ENCODE measurements at places on chromosomes 4 and X.

- DNase-seq = no peak
These were observed 41.7 kb downstream of the SEPTIN11 start for GRCh38 chr4:76991161-76991660.

DNA sequence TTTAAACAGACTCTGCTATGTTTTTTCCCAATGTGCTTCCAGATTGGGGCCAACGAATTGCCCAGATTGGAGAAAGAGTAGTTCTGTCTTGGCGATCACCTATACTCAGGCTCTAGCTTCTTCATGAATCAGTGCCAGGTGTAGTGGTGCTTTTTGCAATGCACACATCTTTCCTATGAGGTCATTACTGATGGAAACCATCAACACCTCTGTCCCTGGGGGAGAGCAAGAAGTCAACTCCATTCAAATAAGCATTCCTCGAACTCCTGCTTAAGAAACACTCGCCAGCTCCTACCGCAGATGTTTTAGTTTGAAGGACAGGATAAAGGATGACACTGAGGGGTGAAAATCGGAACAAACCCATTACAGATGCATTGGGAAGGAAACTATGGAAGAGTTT lies 156.5 kb upstream of the DKK2 start:
- DNase-seq = no peak

- no peak for DNase-seq
These were observed 154.9 kb upstream of the EPHA5 start for GRCh38 chr4:65825116-65825753.

GRCh38 chrX:150762258-150763165 lies 69.3 kb downstream of the MTMR1 start:
- DNase-seq = no peak

DNA sequence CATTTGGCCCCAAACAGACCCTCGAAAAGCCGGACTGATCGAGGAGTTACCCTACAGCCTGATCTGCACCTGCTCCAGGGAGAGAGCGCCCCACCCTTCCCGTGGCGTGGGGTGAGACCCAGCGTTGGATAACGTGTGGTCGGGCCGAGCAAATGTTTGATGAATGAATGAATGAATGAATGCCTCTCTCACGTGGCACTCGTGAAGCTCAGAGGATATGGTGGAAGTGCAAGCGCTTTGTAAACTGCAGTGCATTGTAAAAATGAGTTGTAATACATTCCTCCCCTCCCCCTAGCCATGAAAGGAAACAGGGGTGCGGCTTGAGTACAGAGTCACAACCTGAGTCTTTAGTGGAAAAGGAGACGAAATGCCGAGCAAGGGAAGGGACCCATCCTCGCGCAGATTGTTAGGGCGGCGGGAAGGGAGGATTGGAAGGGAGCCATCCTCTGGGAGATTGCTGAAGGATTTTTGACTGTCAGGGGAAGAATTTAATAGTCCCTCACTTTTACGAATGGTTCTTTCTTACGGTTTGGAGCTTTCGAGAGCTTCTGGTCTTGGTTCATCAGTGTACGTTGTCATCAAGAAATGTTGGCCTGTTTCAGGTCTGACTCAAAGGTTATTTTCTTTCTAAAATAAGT lies 772 bp upstream of the FBXW7 start:
- no peak for DNase-seq

DNA sequence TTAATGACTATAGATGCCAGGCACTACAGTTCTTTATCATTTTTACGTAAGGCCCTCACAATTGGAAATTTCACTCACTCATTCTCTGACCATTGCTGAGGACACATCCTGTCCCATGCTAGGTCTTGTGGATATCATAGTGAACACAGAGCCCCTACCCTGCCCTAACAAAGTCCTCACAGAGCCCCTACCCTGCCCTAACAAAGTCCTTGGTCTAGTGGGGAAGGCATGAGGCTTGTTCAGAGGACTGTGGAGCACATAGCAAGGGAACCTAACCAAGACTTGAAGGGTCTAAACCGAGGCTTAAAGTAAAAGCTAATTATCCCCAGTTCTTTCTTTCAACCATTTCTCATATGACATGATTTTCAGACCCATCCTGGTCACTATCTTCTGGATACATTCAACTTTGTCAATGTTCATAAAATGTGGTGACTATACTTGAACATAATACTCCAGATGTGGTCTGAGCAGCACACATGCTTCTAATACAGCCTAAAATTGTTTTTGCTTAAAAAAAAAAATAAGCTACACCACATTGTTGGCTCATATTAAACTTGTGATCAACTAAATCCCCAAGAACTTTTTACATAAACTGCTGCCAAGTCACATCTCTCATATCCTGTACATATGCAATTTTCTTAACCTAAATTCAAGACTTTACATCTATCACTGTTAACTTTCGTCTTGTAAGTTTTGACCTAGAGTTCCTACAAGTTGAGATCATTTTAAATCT lies 77.0 kb downstream of the GPC3 start:
- no peak for DNase-seq

DNA sequence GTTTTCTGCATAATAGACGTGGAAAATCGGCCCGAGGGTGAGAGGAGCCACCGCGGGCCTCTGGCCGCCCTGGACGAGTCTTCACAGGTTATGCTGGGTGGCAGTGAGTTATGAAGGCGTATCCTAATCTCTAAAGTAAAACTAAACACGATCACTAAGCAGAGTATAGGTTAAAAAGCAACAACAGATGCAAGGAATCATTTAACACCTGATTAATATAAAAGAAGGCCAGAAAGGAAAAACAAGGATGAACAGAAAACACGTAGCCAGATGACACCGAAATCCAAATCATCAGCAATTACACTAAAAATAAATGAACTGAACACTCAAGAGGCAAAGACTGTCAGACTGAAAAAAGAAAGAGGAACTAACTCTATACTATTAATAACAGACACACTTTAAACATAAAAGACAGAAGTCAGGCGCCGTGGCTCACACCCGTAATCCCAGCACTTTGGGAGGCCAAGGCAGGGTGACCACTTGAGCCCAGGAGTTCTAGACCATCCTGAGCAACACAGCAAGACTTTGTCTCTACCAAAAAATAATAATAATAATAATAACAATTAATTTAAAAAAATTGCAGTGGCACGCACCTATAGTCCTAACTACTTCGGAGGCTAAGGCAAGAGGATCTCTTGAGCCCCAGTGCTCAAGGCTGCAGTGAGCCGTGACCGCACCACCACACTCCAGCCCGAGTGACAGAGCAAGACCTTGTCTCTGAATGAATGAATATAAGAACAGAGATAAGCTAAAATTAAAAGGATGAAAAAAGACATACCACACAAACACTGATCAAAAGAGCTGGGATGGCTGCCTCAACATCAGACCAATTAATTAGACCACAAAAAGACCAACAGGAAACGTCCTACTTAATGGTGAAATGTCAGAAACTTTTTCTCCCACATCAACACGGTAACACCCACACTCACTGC lies 30.0 kb downstream of the CTBP1 start:
- no peak for DNase-seq

GRCh38 chr4:166121897-166122296 lies 248.9 kb downstream of the TLL1 start:
- no peak for DNase-seq
